ENCODE measurements at places on chromosomes 5 and 9. TPM values are rescaled to one million over a fixed set of nuclear protein-coding genes. Genes with fewer than 3 reads are reported as not detected.

DNA sequence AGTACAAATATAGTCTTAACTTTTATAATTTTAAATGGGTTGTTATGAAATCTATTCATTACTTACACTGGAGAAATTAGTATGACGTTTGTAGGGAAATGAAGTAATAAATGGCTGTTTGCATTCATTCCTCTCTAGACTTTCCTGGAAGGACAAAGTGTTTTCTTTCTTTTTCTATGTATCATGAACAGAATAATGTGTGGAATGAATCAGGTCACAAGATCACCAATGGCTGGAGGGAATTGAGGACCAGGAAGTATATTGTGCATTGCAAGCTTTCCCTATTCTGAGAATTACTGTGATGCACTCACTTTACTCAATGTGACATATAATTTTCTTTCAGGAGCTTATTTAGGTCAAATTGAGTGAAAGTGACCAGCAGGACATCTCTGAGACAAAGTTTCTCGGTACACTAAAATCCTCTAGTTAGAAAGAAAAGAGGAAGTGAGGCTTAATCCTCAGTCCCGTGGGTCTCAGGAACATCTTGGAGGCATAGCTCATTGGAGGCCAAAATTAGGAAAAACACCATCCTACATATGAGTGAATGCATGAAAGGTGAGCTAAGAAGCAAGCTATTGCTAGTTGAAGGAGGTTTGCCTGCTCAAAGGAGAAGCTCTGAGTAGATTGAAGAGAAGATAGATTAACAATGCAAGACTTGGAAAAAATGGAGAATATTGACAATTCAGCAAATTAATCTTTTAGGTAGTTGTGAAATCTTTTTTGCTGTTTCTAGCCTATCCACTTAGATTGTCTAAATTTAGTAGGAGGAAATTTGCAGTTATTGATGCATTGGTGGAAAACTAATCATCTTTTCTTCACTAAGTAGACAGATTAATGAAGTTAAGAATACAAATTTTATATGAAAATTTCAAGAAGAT lies 28.0 kb downstream of the ERAP2 start:
- no peak overlapping the region for H3K27ac ChIP-seq
- peaks cover 5% of the 10 kb centered on the region for H3K36me3 ChIP-seq
- H3K4me1 ChIP-seq = peaks cover 15% of the 10 kb centered on the region

DNA sequence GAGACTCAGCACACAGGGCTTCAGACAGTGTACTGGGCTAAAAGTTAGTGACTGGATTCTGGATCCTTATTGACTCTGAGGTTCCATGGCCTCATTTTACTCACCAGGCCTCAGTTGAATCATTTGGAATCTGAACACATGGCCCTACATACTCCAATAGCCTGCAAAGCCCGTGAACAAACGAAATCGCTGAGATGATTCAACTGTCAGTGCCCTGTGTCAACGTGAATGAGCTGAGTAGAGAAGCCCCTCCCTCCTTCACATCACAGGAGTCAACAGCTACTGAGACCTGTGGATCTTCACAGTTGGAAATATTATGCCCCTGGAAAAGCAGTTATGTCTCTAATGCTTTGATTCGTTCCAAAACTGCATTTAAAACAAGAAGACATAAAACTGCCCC lies 429.3 kb downstream of the GADD45G start:
- H3K27ac ChIP-seq = no peak overlapping the region
- H3K36me3 ChIP-seq = no peaks in the 10 kb centered on the region
- no peak overlapping the region for H3K4me3 ChIP-seq
- DNase-seq = no peak
- H3K4me1 ChIP-seq = no peaks in the 10 kb centered on the region
- H3K27me3 ChIP-seq = no peaks in the 10 kb centered on the region

GRCh38 chr5:7714697-7715096 lies 136.2 kb downstream of the CFAP90 start:
- no peak for DNase-seq
- no peaks in the 10 kb centered on the region for H3K36me3 ChIP-seq
- peaks cover 21% of the 10 kb centered on the region for H3K27me3 ChIP-seq
- no peak overlapping the region for H3K4me3 ChIP-seq

GRCh38 chr5:17995997-17996396 lies 361.7 kb downstream of the TAF11L14 start:
- DNase-seq = peak; percentile 68
- 0 out of 2 replicates have a peak overlapping the region, but pooled peaks have one; percentile 1 for H3K4me3 ChIP-seq
- no peaks in the 10 kb centered on the region for H3K27me3 ChIP-seq
- H3K27ac ChIP-seq = no peak overlapping the region

GRCh38 chr5:38426986-38427950 lies 129.2 kb downstream of the LIFR start:
- H3K4me1 ChIP-seq = no peaks in the 10 kb centered on the region
- H3K27ac ChIP-seq = no peak overlapping the region
- no peaks in the 10 kb centered on the region for H3K27me3 ChIP-seq
- DNase-seq = peak; percentile 21

- no peak for DNase-seq
- H3K27ac ChIP-seq = peak overlapping the region; percentile 98
- H3K36me3 ChIP-seq = peaks cover 11% of the 10 kb centered on the region
- peaks cover 92% of the 10 kb centered on the region for H3K4me1 ChIP-seq
- H3K4me3 ChIP-seq = no peak overlapping the region
Measured at GRCh38 chr9:38024036-38024681, 44.9 kb downstream of the SHB start.

DNA sequence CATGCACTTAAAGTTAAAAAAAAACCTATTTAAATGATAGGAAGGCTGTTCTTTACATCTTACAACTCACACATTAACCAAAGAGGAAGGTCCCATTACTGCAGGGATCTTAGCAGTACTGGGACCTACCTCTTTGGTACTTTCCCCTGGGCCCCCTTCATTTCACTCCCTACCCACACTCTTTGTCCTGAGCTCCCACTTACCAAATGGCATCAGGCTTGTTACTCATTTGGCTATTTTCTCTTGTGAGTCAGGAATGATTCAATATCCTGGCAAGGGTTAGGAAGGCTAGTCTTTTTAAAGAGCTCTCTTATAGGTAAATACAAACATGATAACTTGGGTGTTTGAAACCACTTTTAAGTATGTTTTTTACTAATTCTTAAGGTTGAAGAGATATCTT lies 117.4 kb upstream of the ELL2 start:
- peaks cover 52% of the 10 kb centered on the region for H3K4me1 ChIP-seq
- H3K36me3 ChIP-seq = no peaks in the 10 kb centered on the region
- H3K27me3 ChIP-seq = no peaks in the 10 kb centered on the region
- peak overlapping the region; percentile 69 for H3K27ac ChIP-seq
- no peak overlapping the region for H3K4me3 ChIP-seq
- DNase-seq = peak; percentile 92

DNA sequence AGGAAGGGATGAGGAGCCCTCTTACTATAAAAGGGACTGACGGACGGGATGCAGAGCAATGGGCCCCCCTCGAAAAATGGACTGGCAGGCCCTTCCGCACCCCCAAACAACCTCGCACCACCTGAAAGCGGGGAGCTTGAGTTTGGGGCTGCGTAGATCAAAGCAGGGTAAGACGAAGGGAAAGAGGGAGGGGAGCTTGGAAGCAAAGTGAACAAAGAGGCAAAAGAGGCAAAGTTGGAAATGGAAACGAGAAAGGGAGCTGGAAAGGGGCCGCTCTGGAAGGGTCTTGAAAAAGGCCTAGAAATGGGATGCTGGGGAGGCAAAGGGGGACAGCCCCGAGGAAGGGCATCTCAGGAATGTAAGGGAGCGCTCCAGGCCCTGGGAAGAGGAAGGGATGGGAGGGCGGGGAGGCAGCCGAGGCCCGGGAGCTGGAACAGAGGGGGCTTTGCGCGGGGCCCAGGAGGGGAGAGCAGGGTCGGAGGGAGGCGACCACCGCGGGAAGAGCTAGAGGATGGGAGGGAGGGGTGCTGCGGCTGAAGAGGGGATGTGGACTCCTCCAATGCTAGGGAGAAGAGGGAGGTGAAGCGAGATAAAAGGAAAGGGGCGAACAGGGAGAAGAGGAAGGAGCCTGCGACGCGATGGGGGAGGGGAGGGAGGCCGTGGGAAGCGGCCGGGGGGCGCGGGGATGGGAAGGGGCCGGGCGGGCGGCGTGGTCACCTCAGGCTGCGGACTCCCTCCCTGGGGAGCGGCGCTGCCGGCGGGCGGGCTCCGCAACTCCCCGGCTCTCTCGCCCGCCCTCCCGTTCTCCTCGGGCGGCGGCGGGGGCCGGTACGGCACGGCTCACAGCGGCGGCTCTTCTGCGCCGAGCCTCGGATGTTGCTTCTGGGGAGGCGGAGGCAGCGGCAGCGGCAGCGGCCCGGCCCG lies 577 bp downstream of the RNF145 start:
- H3K4me3 ChIP-seq = peak overlapping the region; percentile 95
- H3K27ac ChIP-seq = peak overlapping the region; percentile 93
- peaks cover 32% of the 10 kb centered on the region for H3K4me1 ChIP-seq
- DNase-seq = no peak
- H3K27me3 ChIP-seq = no peaks in the 10 kb centered on the region
- no peaks in the 10 kb centered on the region for H3K36me3 ChIP-seq

- H3K27me3 ChIP-seq = no peaks in the 10 kb centered on the region
- DNase-seq = no peak
- H3K4me3 ChIP-seq = peak overlapping the region; percentile 91
- no peak overlapping the region for H3K27ac ChIP-seq
- H3K4me1 ChIP-seq = peaks cover 16% of the 10 kb centered on the region
Measured at GRCh38 chr5:134758176-134758503, 439 bp upstream of the DDX46 start.

DNA sequence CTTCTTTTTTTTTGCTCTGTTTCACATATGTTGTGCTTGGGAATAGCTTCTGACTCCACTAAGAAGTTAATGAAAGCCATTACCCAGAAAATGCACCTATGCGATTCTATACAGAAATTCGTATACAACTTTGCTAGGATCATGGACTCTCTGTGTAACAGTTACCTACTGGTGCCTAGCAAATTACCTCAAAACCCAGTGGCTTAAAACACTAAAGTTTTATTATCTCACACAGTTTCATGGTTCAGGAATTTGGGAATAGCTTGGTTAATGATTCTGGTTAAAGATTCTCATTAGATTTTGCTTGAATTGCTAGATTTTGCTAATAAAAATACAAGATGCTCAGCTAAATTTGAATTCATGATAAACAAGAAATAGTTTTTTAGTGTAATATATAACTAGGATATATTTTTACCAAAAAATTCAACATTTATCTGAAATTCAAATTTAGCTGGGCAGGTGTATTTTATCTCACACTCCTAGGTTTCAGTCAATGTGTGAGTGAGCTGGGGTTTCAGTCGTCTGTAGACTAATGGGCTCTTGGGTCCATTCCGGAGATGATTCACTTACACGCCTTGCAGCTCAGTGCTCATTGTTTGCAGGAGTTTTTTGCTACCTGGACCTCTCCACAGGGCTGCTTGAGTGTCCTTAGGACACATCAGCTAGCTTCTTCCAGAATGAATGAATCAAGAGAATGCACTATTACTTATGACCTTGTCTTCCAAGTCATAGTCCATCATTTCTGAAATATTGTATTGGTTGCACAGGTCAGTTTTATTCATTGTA lies 75.1 kb downstream of the MROH2B start:
- peaks cover 45% of the 10 kb centered on the region for H3K4me1 ChIP-seq
- H3K4me3 ChIP-seq = no peak overlapping the region
- DNase-seq = peak; percentile 96
- peak overlapping the region; percentile 68 for H3K27ac ChIP-seq

GRCh38 chr9:96818533-96818932 lies 35.8 kb downstream of the ZNF782 start:
- no peaks in the 10 kb centered on the region for H3K27me3 ChIP-seq
- H3K36me3 ChIP-seq = peaks cover 76% of the 10 kb centered on the region
- no peaks in the 10 kb centered on the region for H3K4me1 ChIP-seq
- H3K27ac ChIP-seq = no peak overlapping the region

- DNase-seq = peak; percentile 62
- H3K36me3 ChIP-seq = no peaks in the 10 kb centered on the region
- peaks cover 16% of the 10 kb centered on the region for H3K4me1 ChIP-seq
- H3K4me3 ChIP-seq = peak overlapping the region; percentile 23
- H3K27ac ChIP-seq = peak overlapping the region; percentile 55
Measured at GRCh38 chr9:18976709-18977531, 56.1 kb downstream of the SAXO1 start.

DNA sequence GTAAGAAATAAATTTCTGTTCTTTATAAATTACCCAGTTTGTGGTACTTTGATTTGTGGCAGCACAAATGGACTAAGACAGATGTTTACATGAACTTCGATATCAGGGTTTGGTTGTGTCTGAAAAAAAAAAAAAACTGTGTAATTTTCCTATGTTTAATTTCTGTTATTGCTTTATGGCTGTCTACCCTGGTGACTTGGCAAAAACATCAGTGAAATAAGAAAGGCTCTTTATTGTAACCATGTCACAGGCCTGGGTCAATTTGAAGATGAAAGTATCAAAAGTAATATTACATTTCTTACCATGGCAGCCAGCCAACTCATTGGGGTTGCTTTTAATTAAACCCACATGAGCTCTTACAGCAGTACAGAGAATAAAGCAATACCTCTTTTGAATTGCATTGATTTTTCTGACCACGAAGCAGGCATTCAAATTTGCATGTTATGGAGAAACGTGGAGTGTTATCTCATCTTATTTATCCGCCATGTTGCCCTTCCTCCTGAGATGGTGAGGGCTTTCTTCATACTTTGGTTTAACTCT lies 20.6 kb upstream of the SV2C start:
- H3K36me3 ChIP-seq = no peaks in the 10 kb centered on the region
- DNase-seq = no peak
- H3K27me3 ChIP-seq = 0 out of 2 replicates have a peak, but pooled peaks cover 4% of the 10 kb centered on the region
- H3K27ac ChIP-seq = no peak overlapping the region
- no peak overlapping the region for H3K4me3 ChIP-seq
- no peaks in the 10 kb centered on the region for H3K4me1 ChIP-seq

- peak overlapping the region; percentile 50 for H3K4me3 ChIP-seq
- peak overlapping the region; percentile 94 for H3K27ac ChIP-seq
- no peaks in the 10 kb centered on the region for H3K36me3 ChIP-seq
- H3K4me1 ChIP-seq = peaks cover 68% of the 10 kb centered on the region
Measured at GRCh38 chr5:172797771-172798191, 26.8 kb upstream of the DUSP1 start.

DNA sequence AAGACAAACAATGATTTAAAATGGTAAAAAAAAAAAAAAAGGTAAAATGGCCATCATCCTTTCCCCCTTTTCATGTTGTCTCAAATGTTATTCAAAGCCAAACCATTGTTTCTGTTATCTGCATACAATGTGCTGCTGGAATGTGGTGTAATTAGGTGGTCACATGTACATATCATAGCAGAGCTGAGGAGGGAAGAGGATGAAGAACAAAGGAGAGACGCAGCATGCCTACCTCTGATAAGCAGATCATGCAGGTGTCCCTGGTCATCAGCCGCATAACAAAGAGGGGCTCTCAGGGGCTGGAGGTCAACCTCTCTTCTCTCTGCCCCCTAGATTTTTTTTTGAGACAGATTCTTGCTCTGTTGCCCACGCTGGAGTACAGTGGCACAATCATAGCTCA lies 141.0 kb downstream of the CARTPT start:
- H3K4me3 ChIP-seq = no peak overlapping the region
- peaks cover 3% of the 10 kb centered on the region for H3K4me1 ChIP-seq
- DNase-seq = no peak
- no peaks in the 10 kb centered on the region for H3K36me3 ChIP-seq
- H3K27ac ChIP-seq = no peak overlapping the region

- peaks cover 7% of the 10 kb centered on the region for H3K4me1 ChIP-seq
- H3K27ac ChIP-seq = no peak overlapping the region
- H3K36me3 ChIP-seq = no peaks in the 10 kb centered on the region
- peaks cover 51% of the 10 kb centered on the region for H3K27me3 ChIP-seq
- no peak for DNase-seq
Measured at GRCh38 chr5:168827636-168828035, 248.5 kb upstream of the PANK3 start.

GRCh38 chr5:84213861-84214260 lies 170.8 kb downstream of the EDIL3 start:
- no peaks in the 10 kb centered on the region for H3K36me3 ChIP-seq
- H3K27ac ChIP-seq = no peak overlapping the region
- H3K4me1 ChIP-seq = no peaks in the 10 kb centered on the region
- H3K4me3 ChIP-seq = no peak overlapping the region

SVEP1 gene
- total RNA-seq = 0.04 TPM

SLC6A19 gene
- total RNA-seq = not detected

PCDHGA4 gene
- total RNA-seq = not detected

CXCL14 gene
- not detected for total RNA-seq

BRD8 gene
- total RNA-seq = 35.6 TPM

ARHGEF39 gene
- 4.1 TPM for total RNA-seq
